ENCODE measurements at places on chromosomes 1 and 21.

- no peak for DNase-seq
These were observed 115.6 kb upstream of the NGF start for GRCh38 chr1:115453666-115454065.

GRCh38 chr21:31760931-31761330 is 29.0 kb upstream of the SCAF4 start:
- DNase-seq: no peak

- DNase-seq: no peak
These were observed 113.9 kb downstream of the GRIK1 start for GRCh38 chr21:29825936-29826335.

- no peak for DNase-seq
These were observed 34.6 kb downstream of the OVAAL start for GRCh38 chr1:180593382-180593781.

- no peak for DNase-seq
These were observed 12.6 kb downstream of the CD2 start for GRCh38 chr1:116766616-116767469.

- DNase-seq: no peak
These were observed 25.7 kb downstream of the SLC37A1 start for GRCh38 chr21:42539342-42539741.

DNA sequence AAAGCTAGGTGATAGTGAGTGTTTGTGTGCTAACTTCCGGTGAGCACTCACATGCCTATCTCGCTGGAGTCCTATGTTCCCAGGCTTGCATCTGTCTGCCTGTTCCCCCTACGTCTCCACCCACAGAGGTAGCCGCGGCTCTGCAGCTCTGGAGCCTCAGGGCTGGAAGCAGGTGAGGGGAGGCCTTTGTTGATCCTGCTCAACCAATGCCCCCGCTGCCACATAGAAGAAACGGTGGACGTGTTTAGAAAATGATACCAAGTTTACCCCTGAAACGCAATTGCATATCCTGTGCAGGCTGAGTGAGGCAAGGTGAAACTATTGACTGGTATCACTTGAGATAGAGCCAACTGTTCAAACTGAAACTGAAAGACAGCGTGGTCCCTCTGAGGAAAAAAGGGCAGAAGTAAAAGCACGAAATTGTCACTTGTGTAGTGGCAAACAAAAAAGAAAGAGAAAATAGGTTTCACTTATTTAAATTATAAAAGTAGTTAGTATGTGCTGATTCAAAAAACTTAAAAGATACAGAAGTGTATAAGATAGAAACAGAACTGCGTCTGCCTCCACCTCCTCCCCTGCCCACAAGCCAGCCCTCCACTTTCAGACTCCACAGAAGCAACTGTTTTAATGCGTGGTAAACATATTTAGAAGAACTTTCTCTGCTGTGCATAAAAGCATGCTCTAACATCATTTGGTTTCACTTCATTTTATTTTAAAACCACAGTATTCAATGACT is 38.6 kb upstream of the ETS2 start:
- DNase-seq: no peak

DNA sequence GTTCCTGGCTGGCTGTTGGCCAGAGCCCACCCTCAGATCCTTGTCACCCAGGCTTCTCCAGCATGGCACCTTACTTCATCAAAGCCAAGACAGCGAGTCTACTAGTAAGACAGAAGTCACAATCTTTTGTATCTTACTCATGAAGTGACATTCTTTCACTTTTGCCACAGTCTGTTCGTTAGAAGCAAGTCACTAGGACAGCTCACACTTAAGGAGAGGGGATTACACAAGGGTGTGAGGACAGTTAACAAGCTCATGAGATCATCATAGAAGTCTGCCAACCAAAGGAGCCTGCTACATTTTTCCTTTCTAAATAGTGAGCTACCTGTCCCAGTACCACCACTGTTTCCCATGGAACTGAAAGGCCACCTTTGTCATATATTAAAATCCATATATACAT is 61.5 kb downstream of the PACC1 start:
- no peak for DNase-seq

DNA sequence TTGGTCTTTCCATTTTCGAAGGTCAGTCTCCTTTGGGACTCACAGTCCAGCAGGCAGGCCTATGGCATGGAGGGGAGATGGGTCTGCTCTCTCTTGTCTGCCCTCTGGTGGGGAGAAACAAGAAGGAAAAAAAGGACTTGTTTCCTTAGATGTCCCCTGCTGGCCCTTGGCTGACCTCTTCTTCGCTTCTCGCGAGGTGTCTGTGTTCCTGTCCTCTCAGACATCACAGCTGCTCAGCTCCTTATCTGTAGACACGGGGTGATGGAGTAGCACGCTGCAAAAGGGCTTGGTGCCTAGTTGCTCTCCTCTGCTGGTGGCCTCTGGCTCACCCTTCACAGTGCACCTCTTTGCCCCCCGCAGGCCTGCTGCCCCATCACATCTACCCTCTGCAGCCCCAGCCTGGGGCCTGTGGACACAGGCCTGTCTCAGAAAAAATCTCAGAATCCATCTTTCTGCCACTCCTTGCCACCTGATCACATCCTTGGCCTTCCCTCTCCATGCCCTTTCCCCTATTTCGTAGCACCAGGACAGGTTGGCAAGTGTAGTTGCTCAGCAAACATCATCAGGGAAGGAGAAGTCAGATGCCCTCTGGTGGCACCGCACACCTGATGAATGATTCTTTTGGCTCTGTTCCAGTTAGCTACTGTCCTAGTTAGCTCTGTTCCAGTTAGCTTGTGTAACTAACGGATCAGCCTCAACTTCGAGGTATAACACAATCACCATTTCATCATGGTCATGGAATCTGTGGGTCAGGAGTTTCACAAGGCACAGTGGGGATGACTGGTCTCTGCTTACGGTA is 18.7 kb upstream of the AK2 start:
- DNase-seq: peak; percentile 89

- no peak for DNase-seq
These were observed 99.2 kb downstream of the PSMG1 start for GRCh38 chr21:39084073-39084472.

DNA sequence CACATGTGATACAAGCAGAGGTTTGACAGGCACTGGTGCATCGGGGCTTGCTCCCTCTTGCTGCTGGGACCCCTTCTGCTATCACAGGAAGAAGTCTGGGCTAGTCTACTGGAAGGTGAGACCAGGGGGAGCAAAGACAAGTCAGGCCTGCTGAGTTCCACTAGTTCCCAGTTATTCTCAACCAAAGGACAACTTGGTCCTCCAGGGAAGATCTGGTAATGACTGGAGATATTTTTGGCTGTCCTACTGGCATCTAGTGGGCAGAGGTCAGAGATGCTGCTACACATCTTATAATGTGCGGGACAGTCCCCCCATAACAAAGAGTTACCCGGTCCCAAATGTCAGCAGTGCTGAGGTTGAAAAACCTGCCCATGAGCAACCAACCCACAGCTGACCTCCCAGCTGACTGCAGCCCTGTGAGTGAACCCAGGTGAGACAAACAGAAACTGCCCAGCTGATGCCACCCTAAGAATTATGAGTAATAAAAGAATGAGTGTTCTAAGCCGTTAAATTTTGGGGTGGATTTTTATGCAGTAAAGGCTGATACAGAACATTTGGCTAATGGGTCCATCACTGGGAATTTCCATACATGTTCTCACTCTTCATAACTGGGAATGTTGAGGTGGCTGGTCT is 71.6 kb downstream of the NENF start:
- DNase-seq: no peak

DNA sequence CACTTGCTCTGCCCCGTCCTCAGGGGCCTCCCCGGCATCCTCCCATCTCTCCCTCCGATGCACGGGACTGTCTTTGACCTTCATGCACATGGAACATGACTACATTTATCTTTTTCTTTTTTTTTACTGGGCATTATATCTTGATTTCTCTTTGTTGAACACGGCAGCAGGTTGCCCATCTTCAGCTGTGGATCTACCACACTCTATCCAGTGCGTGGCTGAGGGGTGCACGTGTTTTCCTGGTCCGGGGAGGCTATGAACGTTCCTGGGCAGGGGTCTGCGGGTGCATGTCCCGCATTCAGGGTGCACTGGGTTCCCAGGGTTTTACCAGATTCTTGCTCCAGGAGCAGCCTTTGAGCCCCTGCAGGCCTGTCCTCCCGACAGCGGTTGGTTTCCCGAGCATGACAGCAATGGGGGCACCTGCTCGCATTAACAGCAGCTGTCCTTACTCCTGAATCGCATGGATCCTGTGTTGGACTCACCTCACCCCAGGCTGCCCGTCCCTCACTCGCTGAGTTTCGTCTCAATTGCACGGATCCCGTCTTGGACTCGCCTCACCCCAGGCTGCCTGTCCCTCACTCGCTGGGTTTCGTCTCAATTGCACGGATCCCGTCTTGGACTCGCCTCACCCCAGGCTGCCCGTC is 7.4 kb downstream of the POFUT2 start:
- no peak for DNase-seq

GRCh38 chr1:82449506-82450057 is 648.8 kb downstream of the ADGRL2 start:
- DNase-seq: no peak

GRCh38 chr1:160221089-160221488 is 15.9 kb downstream of the PEA15 start:
- no peak for DNase-seq

DNA sequence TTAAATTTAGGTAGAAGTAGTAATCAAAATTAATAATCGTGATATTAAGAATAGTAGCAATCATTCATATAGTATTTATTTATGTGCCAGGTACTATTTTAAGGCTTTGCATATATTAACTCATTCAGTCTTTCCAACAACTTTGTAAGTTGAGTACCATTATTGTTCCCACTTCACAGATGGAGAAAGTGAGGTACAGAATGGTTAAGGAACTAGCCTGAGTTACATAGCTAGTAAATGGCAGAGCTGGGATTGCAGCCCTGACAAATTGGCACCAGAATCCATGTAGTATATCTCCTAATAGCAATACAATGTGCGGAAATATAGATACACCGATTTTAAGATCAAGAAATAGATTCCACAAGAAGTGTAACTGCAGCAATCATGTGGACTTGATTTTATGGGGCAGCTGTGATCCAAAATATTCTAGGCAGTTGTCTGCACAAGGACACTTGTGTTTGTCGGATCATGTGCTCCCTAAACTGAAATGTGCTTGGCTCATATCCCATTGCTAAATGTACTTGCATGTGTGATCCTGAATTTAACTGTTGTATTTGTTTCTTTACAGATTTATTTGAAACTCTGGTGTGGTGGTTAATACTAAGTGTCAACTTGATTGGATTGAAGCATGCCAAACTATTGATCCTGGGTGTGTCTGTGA is 5.8 kb upstream of the GTF2B start:
- DNase-seq: no peak

DNA sequence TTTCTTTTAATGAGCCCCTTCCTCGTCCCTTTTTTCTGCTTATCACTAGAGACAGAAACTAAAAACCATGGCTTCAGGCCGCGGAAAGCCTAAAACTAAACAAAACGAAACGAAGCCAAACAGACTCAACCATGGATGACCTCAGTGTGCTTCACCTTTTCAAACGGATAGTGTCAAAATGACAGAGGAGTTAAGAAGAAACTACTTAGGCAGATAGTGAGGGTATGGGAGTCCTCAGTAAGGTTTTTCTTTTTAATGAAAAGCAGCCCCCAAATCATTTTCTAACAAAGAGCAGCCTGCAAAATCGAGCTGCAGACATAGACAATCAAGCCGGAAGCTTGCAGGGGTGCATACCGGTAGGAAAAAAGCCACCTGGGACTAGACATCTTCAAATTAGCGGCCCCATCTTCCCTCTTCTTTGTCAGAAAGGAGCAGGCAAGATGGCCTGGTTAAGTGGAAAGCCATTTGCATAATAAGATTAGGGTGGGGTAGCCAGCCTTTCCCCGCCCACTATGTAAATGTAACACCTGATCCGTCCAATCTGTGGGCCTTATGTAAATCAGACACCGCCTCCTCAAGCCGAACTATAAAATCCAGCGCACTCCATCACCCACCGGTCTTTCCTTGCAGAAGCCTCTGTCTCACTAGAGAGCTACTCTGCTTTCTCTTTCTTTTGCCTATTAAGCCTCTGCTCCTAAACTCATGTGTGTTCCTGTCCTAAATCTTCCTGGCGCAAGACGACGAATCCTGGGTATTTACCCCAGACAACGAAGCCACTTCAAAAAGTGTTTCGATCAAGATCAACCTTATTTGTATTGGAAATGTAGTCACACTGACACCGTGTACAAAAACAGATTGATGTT is 6.2 kb upstream of the ERO1B start:
- peak; percentile 33 for DNase-seq

DNA sequence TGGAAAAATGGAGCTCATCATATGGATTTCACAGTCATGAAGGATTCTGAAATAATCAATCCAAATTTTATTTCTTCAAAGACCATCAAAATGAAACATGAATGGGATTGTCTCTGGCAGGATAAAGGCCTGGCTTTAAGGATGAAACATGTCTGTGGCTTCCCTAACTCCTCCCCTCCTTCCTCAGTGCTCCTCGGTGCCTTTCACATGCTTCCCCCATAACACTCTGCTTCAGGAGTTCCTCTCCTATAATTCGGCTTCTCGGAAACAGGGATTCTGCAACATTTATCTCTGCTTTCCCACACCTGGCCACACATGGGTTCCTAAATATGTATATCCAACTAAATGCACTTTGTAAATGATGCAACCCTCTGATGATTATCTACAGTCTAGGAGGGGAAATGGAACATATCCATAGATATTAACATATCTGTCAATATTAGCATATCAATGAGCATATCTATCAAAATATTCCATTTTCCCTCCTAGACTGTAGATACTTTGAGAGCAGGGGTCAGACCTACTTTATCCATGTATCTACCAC is 153.8 kb downstream of the PLPP3 start:
- no peak for DNase-seq

GRCh38 chr1:168235937-168236336 is 10.1 kb downstream of the SFT2D2 start:
- no peak for DNase-seq

- DNase-seq: no peak
These were observed 10.4 kb upstream of the BOLA1 start for GRCh38 chr1:149888999-149889289.

- no peak for DNase-seq
These were observed 36.3 kb upstream of the SLC6A9 start for GRCh38 chr1:44067266-44068250.

DNA sequence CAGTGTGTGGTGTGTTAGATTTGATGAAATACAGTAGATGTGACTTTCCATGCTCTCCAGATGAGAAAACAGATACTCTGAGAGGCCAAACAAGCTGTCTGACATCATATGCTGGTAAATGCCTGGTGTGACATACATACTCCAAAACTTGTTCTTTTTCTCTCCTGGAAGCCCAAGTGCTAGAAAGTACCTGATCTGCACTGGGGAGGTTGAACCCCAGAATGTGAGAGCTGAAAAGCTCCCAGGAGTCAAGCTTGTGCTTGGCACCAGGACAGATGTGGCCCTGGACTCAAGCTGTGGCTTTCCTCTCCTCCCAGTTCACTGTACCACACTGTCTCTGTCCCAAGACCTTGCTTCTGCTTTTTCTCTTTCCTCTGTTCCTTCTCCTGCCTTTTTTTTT is 389.0 kb upstream of the USP24 start:
- no peak for DNase-seq

All from SW480 (cell line).